ENCODE measurements at places on chromosomes 1 and 21.

GRCh38 chr1:187842406-187843165 lies 1013.8 kb downstream of the PLA2G4A start:
- peak; percentile 16 for DNase-seq

GRCh38 chr1:60678391-60678790 lies 404.0 kb upstream of the NFIA start:
- no peak for DNase-seq

GRCh38 chr21:34198231-34199120 lies 125.1 kb downstream of the MRPS6 start:
- no peak for DNase-seq

DNA sequence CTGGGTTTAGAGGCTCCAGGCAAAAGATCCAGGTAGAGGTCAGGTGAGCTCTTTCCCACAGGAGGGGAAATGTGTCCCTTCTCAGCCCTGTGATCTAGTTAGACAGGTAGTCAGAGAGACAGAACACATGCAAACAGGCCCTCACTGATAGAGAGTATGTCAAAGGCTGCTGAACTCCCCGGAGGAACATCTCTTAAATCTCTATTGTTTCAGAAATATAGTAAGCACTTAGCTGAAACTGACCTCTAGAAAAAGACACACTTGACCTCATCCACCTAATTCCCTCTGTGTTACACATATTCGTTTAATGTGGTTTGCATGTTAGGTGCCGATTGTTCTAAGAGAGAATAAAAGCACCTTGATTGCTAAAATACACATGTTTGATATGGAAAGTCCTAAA lies 23.3 kb downstream of the SUSD4 start:
- no peak for DNase-seq

DNA sequence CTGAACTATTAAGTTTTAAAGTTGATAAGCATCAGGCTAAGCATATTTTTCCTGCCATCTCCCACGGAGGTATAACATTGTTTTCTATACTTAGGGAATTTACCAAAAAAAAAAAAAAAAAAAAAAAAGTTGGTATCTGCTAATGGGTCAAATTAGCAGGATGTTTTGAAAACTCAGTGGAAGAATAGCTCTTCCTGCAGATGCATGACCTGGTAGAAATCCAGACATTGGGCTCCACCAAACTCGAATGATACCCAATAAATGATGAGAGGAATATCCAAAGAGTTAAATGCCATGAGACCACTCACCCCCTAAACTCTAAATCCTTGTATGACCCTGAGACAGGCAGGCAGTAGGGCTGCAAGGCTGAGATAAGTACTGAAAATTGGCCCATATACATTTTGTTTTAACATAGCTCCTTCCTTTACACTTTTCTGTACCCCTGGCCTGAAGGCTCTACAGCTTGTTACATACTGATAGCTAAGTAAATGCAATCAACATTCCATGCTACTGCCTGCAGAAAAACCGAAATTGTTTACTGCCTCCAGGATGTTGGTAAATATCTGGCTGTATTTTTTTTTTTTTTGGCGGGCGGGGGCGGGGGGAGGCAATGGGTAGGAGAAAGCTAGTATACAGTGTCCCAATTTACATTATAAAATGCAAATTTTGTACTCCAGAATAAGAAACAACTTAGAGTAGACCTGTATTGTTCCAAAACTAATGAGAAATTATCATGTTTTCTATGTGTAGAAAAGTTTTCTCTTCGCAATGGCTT lies 57.6 kb downstream of the NFIA start:
- DNase-seq, result no peak

DNA sequence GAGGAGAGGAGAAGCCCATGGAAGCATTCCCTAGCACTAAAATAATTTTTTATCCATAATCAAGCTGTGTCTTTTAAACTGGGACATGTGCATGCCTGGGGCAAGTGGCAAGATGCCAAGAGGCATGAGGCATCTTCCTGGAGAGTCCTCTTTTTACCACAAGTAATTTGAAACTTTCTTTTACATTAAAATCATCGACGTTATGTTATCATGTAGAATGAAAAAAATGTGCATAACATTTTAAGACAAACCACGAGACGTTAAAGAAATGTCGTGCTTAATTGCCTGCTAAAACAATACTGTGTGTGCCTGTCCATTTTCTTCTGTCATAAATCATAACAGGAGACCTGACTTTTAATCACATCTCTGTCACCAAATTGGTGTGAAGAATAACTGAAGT lies 1.5 kb downstream of the STYXL2 start:
- DNase-seq, result no peak

GRCh38 chr1:150615346-150616201 lies 13.8 kb downstream of the ENSA start:
- DNase-seq, result no peak

DNA sequence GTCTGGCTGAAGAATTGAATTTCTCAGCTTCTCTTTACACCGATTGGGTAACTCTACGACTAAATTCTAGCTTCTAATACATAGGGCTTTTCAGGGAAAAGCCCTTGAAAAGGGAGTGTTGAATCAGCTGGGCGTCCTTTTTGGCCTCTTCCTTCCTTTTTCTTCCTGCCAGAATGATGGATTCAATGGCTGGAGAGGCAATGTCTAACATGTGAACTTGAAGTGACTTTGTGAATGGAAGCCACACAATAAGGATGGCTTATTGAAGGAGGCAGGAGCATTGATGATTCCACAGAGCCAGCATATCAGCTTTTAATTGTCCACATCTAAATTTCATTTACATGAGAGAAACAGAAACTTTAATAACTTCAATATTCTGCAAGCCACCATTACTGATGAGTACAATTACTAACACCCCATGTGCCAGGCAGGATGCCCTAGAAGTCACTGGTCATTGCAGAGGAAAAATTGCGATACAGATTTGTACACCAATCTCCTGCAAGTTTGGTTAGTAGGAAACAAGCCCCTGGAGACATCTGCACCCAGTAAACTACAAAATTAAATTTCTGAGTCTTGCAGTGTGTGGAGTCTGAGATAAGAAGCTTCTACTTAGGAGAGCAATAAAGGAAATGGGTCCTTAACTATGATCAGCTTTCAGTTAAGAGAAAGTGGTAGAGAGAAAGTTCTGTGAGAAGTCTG lies 56.1 kb downstream of the STYXL2 start:
- no peak for DNase-seq

- no peak for DNase-seq
These were observed 684.0 kb downstream of the NCAM2 start for GRCh38 chr21:21682172-21682571.

GRCh38 chr1:8426996-8427395 lies 109.1 kb downstream of the SLC45A1 start:
- DNase-seq, result no peak

DNA sequence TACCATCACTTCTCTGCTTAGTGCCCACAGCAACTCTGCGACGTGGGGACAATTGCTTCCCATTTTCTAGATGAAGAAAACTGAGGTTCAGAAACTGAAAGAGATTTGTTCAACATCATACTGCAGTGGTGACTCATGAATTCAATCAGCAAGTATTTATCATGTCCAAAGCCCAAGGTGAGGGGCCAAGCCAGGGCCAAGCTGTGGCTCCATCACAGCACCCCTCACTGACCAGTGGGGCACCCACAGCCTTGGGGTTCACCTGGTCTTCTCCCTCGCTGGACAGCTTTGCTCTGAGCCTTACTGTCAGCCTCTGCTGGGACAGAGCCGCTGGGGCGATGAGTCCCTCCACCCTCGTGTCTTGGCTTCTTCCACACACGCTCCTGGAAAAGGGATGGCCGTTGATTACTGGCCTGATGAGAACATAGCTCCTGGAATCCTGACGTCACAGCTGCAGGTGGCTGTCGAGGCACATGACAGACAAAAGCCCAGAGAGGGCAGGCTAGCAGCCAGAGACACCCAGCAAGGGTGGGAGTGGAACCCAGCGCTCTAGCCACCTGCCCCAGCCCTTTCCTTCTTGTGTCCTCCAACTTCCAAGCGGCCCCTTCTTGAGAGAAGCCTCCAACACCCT lies 6.2 kb downstream of the EDN2 start:
- DNase-seq, result no peak

- DNase-seq, result peak; percentile 65
These were observed 503.9 kb upstream of the USP24 start for GRCh38 chr1:55718758-55719671.

DNA sequence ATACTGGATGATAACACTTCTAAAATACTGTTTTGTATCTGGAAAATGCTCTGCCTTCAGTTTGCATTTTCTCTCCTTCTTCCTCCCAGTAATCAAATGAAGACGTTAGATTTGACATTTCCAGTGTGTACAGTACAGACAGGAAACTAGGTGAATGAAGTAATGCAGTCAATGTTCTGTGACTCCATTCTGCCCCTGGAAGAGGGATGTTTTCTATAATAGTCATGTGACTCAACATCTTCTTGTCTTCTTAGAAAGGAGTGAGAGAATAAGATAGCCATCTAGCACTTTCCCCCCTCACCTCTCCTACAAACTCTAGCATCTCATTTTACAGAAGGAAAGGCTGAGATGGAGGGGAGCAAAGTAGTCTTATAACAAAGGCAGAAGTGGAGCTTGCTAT lies 77.6 kb downstream of the DDR2 start:
- no peak for DNase-seq

DNA sequence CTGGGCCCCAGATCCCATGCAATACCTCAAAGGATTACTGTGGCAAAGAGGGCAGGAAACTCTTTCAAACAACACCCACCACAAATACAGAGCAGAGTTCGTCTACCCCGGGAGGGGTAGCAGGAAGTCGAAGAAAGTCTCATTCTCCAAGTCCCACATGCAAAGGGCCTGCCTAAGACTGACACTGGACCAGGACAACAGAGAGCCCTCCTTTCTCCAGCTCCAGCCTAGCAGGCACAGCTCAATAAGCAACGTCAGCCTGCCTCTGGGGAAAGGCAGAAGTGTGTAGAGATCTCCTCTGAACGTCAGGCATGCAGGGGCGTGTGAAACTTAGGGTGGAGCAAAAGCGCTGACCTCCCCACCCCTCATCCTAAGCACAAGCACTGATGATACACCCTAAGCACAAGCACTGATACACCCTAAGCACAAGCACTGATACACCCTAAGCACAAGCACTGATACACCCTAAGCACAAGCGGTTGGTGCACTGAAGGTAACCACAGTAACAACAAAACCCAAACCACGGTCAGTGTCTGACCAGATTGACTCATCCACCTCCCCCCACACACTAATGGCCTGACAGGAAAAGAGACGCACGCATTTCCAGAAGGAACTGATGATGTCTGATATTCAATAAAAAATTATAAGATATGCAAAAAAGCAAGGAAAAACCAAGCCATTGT lies 1.3 kb downstream of the KRTAP12-3 start:
- DNase-seq, result no peak

GRCh38 chr1:115262886-115263285 lies 75.2 kb downstream of the NGF start:
- DNase-seq, result no peak

Measured in hepatocyte (in vitro differentiated cells).